ENCODE measurements at places on chromosomes 5 and 9.

DNA sequence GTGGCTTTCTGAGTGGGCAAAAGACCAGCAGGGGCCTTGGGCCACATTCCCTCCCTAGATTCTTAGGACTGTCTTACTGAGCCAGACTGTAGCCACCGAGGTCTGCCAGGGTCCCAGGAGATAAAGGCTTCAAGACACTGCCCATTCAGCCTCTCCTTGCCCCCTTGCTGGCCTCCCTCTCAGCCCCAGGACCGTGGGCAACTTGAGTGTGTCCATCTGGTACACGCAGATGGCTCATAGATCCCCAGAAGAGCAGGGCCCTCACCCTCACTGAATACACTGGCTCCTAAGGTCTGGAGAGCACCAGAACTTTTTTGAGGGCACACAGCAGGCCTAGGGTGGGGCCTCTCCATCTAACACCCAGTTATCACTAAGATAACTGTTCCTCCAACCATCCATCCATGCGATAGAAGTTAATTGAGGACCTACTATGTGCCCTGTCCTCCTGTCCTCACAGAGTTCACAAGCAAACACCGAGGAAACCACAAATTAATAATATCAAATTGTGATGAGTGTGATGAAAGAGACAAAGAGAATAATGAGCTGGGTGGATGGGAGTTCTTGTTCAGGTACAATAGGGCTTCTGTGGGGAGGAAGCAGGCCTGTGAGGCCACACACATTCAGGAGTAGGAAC, 4.9 kb upstream of the PDGFRB start:
- no peak for DNase-seq

GRCh38 chr9:113258282-113258681, 17.1 kb downstream of the CDC26 start:
- no peak for DNase-seq

GRCh38 chr5:40784916-40785315, 13.3 kb downstream of the PRKAA1 start:
- no peak for DNase-seq

- peak; percentile 2 for DNase-seq
These were observed 26.2 kb downstream of the WWC1 start for GRCh38 chr5:168317521-168318147.

DNA sequence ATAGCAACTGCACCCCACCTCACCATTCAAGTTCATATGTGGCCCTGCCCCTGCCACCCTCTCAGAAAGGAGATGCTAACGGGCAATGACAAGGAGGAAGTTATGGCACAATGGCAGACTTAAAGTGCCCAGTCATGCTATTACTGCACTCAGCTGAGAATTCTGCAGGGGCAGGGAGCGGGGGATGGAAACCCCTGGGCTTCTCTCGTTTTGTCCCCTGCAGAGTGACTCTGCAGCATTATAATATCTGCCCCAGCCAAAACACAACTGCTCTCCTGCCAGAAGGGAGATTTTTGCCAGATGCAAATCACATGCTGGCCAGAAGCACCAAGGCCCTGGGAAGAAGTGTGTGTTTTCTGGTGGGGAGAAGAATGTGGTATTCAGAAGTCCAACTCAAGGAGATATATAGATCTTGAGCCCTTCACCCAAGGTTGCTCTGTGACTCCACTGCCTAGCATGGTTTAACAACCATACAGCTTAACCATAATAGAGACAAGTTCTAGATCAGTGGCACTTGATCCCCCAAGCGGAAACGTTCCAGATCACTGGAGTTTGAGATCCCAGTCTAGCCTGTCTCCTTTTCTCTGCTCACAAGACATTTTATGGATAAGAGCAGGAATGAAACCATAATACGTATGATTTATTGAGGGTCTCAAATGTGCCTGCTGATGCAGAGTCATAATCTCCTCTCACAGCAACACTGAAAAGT, 207.0 kb upstream of the MAP3K1 start:
- no peak for DNase-seq

- DNase-seq = no peak
These were observed 5.8 kb upstream of the CARNMT1 start for GRCh38 chr9:75033791-75034473.

GRCh38 chr5:28512648-28513047, 1474.3 kb upstream of the CDH9 start:
- DNase-seq = no peak

DNA sequence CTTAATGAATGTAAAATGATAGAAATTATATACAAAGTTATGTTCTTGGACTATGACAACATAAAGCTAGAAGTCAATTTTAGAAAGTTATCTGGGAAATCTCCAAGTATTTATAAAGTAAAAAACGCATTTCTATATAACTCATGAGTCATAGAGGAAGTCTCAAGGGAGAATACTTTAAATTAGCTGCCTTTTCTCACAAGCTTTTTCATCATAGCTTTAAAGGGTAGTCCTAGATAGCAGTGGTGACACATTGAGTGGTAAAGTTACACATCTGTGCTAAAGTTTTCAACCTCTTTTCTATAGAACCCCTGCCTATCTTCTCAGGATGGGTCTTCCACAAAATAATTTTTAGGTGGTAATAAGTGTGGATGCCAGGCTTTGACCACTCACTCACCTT, 598.3 kb upstream of the FAM174A start:
- no peak for DNase-seq

- peak; percentile 12 for DNase-seq
These were observed 1.9 kb upstream of the ANKRD18A start for GRCh38 chr9:38622288-38622674.

- no peak for DNase-seq
These were observed 63.5 kb downstream of the ZNF474 start for GRCh38 chr5:122192497-122193496.

- DNase-seq = no peak
These were observed 4.8 kb downstream of the SLC23A1 start for GRCh38 chr5:139378101-139378825.

- DNase-seq = no peak
These were observed 84.9 kb downstream of the NREP start for GRCh38 chr5:111672099-111672498.

DNA sequence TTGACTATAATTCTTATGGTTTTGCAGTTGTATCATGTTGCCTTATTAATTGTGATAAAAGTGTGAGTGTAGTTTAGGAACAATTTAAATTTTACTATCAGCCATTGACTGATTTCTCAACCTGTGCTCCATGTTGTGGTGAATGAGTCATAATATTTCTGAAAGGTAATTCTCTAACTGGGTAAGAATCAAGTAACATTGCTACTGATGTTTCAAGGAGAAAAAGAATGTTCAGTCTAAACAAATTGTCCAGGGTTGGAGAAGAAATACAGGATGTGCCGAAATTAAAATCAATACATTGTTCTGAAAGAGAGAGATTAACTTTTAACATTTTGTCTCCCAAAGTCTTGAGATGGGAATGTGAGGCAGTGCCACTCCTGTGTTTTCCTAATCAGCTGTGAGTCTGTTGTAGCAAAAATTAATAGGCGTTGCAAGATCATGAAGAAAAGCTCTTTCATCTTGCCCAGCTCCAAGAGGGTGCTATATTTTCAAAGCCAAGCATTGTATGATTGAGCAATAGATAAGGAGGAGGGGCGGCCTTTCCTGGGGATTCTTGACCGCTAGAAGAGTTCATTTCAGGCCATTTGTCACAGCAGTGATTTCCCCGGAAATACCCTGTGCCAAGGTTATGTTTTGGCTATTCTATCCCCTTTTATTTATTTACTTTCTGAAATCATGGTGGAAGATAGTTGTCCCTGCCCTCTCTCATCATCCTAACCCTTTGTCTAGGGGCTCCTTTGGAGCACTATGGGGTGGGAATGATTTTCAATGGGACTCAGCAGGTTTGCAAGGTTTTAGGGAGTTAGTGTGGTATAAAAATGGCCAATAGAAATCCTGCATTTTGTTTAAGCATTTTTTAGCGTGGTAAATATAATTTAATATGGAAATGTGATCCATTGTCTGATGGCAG, 151.6 kb downstream of the FOCAD start:
- DNase-seq = no peak

DNA sequence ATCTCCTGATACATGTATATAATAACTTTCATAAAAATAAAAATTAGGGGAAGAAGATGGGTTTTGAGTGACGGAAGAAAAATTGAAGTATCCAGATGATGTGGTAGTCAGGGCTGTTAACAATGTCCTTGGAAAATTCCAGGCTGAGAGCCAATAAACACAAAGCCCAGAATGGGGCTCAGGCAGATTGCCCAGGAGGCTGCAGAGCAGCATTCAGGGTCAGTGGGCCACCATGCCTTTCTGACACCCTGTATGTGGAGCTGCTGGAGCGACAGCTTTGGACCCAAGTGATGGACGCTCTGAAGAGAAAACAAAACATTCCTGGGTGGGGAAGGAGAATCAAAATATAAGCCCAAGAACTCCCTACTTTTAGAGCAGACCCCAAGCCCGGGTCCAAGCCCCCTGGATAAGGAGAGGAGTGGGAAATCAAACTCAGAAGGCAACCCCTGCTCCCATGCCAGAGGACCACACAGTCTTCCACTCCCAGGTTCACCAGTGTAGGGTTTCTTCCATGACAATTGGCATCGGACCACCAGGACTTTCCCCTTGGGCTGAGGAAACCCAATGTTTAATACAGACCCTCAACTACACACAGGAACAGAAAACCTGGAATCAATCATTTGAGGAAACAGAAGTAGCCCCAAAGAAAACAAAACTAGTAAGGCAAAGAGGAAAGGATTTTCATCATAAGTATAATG, 45.7 kb upstream of the SPATA31C2 start:
- no peak for DNase-seq

DNA sequence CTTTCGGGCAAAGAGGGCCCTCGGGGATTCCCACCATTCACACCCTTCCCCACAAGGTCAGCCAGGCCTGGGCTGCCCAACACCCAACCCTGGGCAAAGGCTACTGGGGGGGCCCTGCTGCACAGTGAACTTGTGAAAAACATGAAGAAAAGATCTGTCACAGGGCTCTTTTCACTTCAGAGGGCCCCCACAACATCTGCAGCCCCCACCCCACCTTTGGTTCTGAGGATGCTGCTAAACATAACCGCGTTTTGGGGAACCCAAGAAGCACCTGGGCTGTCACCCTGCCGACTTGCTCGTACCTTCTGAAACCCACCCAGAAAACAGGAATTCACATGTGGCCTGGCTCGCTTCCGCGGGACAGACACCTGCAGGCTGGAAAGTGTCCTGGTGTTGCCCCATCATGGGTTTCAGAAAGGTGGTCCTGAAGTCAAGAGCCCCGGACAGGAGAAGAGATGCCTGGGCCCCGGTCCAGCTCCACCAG, 29.3 kb downstream of the B4GALT1 start:
- no peak for DNase-seq

GRCh38 chr5:10232386-10232785, 17.3 kb downstream of the ATPSCKMT start:
- DNase-seq = no peak

DNA sequence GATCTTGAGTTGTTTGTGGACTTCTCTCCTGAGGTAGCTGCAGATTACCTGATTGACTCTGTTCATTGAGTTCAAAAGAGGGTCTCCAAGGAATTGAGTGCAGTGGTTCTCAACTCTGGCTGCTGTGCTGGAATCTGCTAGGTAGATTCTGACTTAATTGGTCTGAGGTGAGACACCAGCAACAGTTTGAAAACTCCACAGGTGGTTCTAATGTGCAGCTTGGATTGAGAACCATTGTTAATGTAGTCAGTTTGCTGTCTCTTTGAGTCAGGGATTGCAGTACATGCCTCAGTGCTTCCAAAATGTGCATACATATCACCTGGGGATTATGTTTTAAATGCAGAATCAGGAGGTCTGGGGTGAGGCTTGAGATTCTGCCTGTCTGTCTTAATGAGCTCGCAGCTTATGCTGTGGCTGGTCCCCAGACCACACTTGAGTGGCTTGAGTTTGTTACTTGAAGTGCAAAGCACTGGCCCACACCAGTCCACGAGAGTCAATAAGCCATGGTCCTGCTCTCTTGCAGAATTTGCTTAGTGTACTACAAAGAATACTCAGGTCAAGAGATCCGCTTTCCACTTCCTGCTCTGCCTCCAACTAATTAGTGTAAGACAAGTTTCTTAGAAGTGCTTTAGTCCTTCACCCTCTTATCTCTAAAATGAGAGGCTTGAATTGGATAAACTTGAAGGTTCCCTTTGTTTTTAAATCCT, 82.3 kb downstream of the ATG10 start:
- DNase-seq = no peak

- DNase-seq = no peak
These were observed 260.7 kb downstream of the SYK start for GRCh38 chr9:91062281-91062680.

- DNase-seq = no peak
These were observed 242.9 kb upstream of the ZNF462 start for GRCh38 chr9:106620081-106620480.

GRCh38 chr5:134840811-134841210, 5.0 kb upstream of the C5orf24 start:
- no peak for DNase-seq

DNA sequence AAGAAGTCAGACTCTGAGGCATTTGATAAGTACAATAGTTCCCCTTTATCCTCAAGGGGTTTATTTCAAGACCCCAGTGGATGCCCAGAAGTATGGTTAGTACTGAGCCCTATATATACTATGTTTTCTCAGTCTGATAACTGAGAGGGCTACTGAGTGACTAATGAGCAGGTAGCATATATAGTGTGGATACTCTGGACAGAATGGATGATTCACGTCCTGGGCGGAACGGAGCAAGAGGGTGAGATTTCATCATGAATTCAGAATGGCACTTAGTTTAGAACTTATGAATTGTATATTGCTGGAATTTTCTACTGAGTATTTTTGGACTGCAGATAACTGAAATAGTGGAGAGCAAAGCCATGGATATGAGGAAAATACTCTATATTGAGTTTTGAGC, 457.6 kb downstream of the PLK2 start:
- DNase-seq = no peak

GRCh38 chr5:89827359-89827758, 582.2 kb downstream of the CETN3 start:
- no peak for DNase-seq

DNA sequence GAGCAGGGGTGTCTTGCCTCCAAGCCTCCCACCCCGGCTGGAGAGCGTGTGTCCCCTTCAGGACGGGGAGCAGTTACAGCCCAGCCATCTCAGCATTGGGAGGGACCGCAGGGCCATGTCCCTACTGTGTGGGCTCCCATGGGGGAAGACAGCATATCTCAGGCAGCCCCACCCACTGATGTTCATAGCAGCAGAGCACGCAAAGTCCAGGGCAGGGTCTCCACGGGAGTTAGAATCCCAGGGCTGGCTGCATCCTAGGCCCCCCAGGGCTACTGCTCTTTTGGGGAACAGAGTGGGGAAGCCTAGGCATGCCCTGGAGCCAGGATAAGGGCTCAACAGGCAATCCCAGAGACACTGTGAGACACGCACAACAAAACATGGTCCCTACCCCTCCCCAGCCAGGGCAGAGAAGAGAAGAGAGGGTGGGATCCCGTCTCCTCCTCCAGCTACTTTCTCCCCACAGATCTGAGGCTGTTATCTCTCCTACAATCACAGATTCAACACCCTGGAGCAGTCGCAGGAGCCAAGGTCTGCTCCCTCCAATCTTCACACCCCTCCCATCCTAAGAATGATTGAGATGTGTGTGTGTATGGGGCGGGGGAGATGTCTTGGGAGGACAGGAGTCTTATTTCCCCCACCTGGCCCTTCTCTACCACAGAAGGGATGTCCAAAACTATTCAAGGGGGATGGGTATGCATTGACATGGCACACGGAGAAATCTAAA, 3.4 kb downstream of the CNTFR start:
- no peak for DNase-seq
